Stimulated activated CD4-positive, alpha-beta T cell treated with anti-CD3 and anti-CD28 coated beads, Interleukin-15, amount 100 ng/mL, for 1 hour (primary cell): ENCODE measurements at places on chromosomes 3 and 15.

GRCh38 chr15:91824256-91824655, 29.3 kb upstream of the SLCO3A1 start:
- DNase-seq, result no peak

DNA sequence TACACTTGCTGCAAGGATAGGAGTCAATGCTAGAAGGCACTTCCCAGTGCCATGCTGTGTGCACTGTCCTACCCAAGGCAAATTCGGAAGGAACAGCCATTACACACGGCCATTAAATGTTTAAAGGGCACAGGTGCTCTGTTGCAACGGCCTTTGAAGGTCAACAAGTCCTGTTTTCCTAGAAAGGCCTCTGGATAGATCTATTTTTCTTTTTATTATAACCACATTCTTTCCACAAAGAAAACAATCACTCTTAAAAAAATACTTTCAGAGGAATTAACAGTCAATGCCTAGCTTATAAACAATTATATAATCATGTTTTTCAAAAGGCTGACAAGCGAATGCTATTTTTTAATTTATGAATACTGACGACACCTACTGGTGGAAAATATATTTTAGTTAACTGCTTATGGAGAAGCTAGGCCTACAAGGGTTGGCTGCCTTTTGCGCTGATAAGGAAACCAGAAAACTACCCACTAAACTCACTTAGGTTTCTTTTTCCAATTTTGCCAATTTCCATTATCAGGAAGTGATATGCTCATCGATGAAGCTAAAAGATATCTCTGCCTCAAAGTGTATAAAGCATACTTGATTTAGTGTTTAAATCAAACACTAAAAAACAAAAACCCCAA, 2.4 kb downstream of the ARHGEF3 start:
- no peak for DNase-seq

GRCh38 chr3:53709860-53710674, 136.2 kb downstream of the CHDH start:
- peak; percentile 26 for DNase-seq

- DNase-seq, result no peak
These were observed 35.0 kb downstream of the GSK3B start for GRCh38 chr3:120059081-120059864.

DNA sequence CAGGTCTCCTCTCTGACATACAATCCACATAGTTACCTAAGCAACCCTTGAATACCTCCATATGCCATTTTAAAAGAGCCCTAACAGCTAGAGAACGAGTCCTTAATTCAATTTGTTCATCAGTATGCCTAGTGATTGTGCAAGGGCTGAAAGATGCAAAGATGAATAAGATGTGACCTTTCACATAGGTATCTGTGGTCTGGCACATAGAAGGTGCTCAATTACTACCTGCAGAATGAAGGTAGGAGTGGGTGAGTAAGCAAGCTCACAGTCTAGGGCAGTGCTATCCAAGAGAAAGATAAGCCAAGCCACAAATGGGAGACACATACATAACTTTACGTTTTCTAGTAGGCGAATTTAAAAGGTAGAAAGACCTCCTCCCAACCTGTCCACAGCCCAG, 157.9 kb downstream of the OSBPL10 start:
- DNase-seq, result no peak

- no peak for DNase-seq
These were observed 287.7 kb downstream of the RORA start for GRCh38 chr15:60941448-60941847.
